Activated CD8-positive, alpha-beta memory T cell treated with anti-CD3 and anti-CD28 coated beads, Interleukin-2, amount 50 U/mL, for 48 hours (primary cell): ENCODE measurements at places on chromosomes 6 and 20.

GRCh38 chr6:6883011-6883410, 224.8 kb upstream of the RREB1 start:
- no peak for DNase-seq

- no peak for DNase-seq
These were observed 121.7 kb upstream of the MYLIP start for GRCh38 chr6:16007146-16007545.

- DNase-seq = no peak
These were observed 950.7 kb upstream of the FLRT3 start for GRCh38 chr20:15288106-15288505.

- no peak for DNase-seq
These were observed 39.5 kb downstream of the TSHZ2 start for GRCh38 chr20:53011640-53012039.

DNA sequence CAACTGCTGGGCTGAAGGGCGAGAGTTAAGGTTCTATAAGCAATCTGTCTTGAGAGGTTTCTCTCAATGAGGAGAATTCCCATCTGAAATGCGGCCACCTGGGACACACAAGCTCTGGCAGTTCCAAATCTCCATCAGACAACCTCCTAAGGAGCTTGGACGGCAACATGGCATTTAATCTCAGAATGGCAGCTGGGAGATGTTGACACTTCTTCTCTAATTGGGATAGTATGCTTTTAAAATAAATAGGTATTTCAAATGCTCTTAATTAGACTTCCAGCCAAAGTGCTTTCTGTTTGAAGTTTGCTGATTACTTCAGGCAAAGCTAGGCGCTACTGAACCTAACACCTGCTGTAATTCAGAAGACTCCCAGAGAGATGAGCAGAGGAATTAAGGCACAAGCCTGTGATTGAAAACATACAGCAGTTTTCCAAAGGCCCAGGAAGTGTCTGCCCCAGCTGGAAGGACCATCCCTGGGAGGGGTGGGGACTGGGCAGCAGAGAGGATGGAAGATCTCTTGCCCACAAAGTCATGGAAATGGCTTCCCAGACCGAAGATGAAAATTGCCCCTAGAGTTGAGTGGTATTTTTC, 59.1 kb upstream of the KCNK16 start:
- DNase-seq = no peak

GRCh38 chr6:63745784-63746183, 110.2 kb downstream of the PHF3 start:
- DNase-seq = no peak

DNA sequence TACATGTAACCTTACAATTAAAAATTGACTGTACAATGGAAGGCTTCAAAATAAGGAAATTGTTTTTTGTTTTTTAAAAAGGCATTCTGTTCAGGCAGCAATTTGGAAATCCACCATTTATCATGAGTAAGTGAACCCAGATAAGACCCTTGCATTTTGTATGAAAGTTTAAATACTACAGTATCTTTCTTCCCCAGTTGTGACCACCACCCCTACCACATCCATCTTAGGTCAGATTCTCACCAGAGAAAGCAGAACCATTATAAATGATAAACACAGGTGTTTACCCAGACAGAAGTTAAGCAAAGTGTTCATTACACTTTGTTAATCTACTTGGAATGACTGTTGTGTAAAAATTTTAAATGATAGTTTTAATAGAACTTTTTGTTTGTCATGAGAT, 20.2 kb downstream of the SENP6 start:
- DNase-seq = no peak

GRCh38 chr20:37243937-37244571, 17.6 kb downstream of the GHRH start:
- DNase-seq = no peak

- no peak for DNase-seq
These were observed 93.6 kb upstream of the ADGRF1 start for GRCh38 chr6:47135772-47136171.

DNA sequence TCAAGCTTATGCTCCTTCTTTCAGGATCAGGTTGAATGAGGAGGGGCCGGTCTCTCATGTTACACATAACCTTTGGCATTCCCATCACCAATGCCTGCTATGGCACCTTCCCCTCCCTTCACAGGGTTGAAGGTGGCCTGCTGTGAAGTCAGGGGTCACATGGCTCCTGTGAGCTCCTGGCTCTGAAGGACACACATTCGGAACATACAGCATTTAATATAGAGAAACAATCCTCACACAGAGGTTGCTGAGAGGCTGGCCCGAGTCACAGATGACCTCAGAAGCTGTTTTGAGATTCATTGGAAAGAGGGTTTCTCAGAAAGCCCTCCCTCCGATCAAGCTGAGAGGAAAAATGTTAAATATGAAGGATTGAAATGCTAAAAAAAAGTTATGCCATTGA, 82.1 kb downstream of the PSMG4 start:
- no peak for DNase-seq

DNA sequence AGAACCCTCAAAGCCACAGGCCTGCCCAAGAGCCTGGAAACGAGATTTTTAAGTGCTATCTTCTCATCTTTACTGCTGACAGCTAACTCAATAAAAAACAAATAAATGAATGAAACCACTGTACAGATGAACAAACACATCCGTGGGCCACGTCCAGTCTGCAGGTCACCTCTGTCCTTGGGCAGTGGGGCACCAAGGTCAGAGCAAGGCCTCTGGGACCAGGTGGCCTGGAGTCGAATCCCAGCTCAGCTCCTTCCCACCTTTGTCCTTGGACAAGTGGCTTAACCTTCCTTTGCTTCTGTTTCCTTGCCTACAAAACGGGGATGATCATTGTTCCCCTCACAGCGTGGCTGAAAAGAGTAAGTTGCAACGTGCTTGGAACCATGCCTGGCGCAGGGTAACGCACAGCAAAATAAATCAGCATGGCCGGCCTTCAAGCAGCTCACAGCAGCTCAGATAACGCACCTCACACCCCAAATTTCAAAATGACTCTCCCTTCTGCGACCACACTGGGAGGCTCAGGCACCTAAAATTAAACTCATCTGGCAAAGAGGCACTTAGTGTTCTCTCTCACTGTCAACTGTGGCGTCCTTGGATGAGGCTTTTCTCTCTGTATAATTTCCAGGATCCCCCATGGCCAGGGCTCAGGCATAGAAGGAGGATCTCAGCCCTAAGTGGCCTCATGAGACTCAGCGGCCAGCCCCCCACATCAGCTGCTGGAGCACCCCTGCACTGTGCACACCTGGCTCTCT, 35.7 kb downstream of the RRBP1 start:
- no peak for DNase-seq

GRCh38 chr6:31643818-31644454, 8.5 kb downstream of the BAG6 start:
- no peak for DNase-seq

DNA sequence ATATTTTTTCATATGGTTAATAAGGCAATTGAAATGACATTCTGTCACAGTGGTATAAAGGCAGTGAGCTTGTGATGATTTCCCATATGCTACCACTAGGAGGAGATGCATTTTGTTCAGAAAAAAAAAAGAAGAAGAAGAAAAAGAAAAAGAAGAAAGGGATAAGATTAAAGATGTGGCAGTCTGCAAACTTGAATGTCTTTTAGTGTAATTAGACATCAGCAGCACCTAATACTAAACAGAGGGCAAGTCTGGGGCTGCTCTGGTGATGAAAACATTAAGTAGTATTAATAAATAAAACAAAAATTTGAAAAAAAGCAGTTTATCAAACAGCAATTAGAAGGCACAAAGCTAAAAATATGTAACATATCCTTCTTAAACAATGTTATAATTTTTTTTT, 95.4 kb upstream of the DEFB112 start:
- no peak for DNase-seq

GRCh38 chr20:41300886-41301285, 16.6 kb downstream of the ZHX3 start:
- no peak for DNase-seq

- DNase-seq = peak; percentile 69
These were observed 623 bp upstream of the SNX9 start for GRCh38 chr6:157822245-157823000.

DNA sequence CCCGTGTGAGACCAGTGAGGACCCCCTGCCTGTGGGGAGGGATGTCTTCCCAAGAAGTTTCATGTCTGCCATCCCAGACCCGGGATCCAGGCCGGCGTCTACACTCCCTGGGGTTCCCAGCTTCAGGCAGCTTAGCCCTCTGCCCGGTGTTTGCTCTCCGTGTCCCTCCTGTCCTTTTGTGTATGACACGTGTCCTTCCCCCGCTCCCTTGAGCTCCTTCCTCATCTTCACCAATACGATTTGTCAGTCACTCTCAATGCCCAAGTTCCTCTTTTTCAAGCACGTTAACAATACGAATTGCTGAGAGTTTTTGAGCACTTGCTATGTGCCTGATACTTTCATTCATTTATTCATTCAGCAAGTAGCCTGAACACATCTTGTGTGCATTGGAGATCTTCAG, 115.6 kb upstream of the PTPN1 start:
- no peak for DNase-seq

DNA sequence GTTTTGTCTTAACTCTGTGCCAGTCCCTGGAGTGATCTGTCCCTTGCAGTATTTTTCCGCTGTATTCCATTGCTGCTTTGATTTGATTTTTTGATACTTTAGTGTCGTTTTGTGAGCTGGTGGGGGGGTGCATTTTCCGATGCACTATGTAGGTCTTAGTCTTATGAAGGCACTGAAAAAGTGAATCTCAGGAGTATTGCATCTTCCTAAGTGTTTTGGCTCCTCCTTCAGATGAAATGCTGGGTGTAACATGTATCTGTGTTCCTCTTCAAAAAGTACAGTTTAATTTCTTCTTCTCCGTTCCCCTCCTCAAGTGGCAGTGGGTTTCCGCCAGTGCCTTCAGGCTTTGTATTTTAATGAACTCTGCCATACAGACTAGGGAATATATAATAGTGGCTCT, 580.7 kb upstream of the GJE1 start:
- no peak for DNase-seq

GRCh38 chr6:131937226-131937625, 13.9 kb downstream of the CCN2 start:
- DNase-seq = no peak

GRCh38 chr6:106512048-106512967, 117.0 kb downstream of the RTN4IP1 start:
- peak; percentile 86 for DNase-seq

GRCh38 chr6:46784535-46784934, 8.7 kb upstream of the MEP1A start:
- DNase-seq = no peak

DNA sequence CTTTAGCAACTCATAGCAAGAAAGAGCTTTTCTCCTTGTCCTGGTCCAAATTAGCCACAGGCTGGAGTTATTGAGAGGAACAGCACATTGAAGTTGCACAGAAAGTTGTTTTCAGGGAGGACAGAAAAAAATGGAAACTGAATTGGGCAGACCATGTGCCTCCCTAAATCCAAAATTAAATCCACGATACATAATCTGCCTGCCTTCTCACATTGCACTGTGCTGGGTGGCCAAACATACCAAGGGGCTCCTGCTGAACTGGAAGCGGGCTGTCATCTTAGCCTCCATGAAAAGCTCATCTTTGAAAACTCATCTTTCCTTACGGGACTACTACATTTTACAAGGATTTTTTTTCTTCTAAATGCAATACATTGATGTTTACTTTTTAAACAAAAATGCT, 59.9 kb downstream of the TNFAIP3 start:
- DNase-seq = no peak

GRCh38 chr20:41956338-41957074, 338.3 kb upstream of the CHD6 start:
- DNase-seq = no peak
